ENCODE measurements at places on chromosomes 3 and 15.
A peak's percentile ranks its signal among the peaks of the same experiment; 100 is the strongest.

DNA sequence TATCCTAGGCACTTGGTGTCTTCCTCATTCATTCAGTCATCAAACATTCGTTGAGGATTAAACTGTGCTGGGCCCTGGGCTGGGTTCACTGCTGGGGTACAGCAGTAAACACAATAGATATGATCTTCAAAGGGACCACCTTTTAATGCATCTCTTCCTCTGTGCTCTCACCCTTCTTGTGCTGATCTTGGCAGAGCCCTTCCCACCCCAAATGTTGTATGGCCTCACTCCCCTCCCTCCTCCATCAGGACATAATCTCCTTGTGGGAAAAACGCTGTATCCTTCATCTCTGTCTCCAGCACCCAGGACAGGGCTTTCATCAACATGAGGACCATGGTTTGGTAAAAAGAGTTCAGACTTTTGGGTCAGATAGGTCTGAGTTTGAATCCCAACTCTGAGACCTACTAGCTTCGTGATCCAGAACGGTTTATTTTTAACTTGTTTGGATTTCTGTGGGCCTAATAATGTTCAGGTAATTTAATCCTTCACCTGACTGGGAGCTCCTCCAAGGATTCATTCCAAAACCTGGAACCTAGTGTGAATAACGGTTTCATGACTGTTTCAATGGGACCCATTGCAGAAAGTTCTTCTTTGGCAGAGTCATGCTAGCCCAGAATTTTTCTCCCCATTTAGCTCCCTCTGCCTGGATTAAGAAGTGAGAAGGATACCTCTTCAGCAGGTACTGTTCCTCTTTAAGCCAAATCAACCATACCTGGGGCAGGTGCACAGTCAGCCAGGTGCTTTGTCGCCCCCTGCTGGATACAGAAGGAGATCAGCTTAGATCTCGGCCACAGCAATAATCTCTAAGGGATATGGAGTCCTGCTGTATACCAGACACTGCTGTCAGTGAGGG lies 5.2 kb upstream of the WNT7A start:
- DNase-seq: peak; percentile 63

- no peak for DNase-seq
Observed at GRCh38 chr3:66441129-66441528, 59.7 kb downstream of the LRIG1 start.

DNA sequence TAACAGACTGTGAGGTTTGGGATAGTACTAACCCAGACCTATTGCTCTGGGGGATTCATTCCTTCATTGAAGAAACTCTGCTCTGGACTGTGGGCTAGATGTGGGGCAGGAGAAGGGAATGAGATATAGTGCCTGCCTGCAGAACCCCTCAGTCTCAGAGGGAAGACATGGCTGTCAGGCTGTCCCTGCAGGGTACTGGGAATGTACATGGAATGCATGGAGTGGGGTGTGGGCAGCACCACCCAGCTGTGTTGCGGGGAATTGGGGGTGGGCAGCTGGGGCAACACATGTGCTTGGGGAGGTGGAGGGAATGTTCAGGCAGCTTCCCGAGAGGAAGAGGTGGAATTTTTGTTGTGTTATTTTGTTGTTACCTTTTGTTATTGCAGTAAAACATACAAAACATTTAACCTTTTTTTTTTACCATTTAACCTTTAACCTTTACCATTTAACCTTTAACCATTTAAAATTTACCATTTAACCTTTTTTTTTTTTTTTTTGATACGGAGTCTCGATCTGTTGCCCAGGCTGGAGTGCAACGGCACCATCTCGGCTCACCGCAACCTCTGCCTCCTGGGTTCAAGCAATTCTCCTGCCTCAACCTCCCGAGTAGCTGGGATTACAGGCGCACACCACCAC lies 7.3 kb downstream of the PAQR5 start:
- no peak for DNase-seq

- DNase-seq: no peak
Observed at GRCh38 chr3:64190517-64191515, 34.5 kb downstream of the PRICKLE2 start.

DNA sequence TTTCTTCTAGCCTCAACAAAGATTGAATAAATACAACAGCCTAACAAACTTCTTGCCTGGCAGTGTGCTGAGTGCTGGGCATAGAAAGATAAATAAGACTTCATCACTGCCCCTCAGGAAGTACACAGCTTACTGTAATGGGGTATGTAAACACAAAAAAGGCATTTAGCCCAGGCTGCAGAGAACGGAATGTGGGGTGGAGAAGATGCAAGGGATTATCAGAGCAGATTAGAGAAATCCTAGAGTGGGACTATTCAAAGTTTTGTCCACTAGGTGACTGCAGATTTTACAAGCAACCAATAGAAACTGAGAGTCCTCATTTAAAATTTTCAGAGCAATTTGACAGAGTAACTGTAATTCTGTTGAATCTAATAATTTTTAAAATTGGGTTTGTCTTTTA lies 35.4 kb upstream of the TSC22D2 start:
- DNase-seq: no peak

DNA sequence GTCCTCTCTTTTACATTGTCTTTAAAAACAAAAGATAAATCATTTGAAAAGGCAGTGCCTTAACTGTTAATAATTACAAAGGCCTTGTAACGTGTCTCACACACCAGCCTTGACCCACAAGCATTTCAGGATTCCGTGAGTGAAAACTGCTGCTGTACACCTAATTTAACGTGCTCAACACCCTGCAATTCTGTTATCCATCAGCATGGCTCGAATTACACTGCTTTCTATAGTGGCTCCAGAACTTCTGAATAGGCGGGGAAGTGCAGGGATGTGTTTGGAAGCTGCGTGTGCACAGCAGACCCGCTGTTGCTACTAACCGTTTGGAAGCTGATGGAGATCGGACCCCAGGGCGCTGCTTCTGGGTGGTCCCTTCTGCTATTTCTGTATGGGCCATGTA lies 9.9 kb upstream of the ETFA start:
- DNase-seq: no peak

DNA sequence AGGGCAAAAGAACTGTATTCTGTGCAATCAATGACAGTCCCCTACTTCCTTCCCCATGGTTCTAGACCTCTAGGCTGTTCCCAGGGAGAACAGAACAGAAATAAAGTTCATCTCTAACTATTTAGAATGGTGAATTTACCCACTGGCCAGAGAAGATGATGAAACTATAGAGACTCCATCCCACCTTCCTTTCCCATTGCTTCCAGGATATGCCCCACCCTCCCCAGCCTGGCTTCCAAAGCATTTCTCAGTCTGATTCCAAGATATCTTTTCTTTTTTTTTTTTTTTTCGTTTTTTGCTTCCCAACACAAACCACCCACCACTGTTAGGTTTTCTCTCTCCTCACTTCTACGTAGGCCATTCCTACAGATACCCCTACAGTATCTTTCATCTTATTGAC lies 25.1 kb upstream of the SMAD3 start:
- DNase-seq: no peak

- DNase-seq: no peak
Observed at GRCh38 chr3:122313281-122313680, 11.8 kb upstream of the CSTA start.

GRCh38 chr3:159886050-159886449 lies 102.6 kb upstream of the IL12A start:
- no peak for DNase-seq

DNA sequence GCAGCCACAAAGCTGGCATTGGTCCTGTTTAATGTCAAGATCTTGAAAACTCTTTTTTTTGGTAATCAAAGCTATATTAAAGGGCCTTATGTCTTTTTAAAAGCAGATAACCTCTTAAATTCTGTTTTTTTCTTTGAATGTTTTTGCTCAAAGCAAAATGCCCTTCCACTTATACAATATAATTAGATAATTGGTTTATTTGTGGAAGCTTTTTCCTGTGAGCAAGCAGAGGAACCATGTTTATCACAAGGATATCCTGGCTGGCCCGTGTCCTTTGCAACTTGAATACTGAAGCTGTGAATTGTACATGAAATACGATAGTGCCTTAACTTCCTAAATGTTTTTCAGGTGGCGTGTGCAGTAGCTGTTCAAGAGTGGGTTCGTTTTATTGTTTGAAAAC lies 2.6 kb downstream of the ST3GAL6 start:
- DNase-seq: no peak

DNA sequence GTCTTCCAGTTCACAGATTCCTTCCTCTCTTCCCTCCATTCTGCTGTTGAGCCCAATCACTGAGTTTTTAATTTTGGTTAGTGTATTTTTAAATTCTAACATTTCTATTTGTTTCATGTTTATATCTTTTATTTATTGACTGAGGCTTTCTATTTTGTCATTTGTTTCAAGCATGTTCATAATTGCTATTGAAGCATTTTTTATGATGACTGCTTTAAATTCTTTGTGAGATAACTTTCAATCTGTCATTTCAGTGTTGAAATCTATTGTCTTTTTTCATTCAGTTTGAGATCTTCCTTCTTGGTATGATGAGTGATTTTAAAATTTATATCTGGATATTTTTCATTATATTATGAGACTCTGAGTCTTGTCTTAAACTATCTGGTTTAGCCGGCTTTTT lies 192.3 kb downstream of the RPLP1 start:
- DNase-seq: no peak

DNA sequence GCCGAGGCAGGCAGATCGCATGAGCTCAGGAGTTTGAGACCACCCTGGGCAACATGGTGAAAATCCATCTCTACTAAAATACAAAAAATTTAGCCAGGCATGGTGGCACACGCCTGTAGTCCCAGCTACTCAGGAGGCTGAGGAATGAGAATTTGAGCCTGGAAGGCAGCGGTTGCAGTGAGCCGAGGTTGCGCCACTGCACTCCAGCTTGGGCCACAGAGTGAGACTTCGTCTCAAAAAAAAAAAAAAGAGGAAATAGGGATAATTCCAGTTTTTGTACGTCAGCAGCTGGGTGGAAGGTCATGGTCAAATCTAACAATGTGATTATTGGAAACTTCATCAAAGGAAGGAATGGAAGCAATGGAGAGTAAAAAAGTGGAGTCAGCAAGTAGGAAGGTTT lies 3.1 kb downstream of the CMC1 start:
- no peak for DNase-seq

DNA sequence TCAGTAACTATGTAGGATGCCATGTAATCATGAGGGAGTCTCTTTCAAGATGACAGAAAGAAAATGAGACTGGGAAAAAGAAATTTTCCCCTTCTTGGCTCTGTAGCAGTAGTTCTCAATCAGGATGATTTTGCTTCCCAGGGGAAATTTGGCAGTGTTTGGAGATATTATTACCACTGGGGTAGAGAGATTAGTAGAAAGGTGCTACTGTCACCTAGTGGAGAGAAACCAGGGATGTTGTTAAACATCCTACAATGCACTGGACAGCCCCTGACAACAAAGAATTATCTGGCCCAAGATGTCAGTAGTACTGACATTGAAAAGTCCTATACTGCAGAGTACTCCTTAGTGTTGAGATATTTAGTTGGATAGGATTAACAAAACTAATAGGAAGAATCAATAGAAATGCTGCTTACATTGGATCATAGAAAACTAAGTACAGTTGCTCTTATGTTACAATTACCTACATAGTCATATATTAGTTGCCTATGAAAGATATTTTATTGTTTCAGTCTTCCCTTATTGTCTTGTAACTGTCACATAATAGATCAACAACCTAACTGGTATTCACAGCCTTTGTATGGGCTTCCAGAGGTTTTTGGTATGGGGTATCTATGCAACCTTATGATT lies 433.3 kb downstream of the RAP2B start:
- peak; percentile 3 for DNase-seq

- peak; percentile 8 for DNase-seq
Observed at GRCh38 chr3:39641274-39641673, 168.1 kb upstream of the MYRIP start.

DNA sequence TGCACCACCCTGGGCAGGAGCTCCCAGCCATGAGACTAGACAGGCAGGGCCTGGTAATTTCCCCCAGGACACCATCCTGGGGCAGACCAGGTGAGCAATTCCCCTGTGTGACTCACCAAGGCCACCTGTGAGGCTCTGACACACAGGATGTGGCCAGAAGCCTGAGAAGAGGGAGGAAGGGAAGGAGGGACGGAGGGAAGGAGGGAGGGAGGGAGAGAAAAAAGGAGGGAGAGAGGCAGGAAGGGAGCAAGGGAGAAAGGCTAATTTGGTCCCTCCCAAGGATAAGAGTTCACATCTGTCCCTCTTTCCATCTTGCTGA lies 25.9 kb downstream of the WNT7A start:
- DNase-seq: no peak

- peak; percentile 39 for DNase-seq
Observed at GRCh38 chr3:12139111-12139511, 19.6 kb downstream of the TIMP4 start.

- peak; percentile 80 for DNase-seq
Observed at GRCh38 chr15:60520825-60521368, 42.0 kb upstream of the ICE2 start.

GRCh38 chr3:168865022-168865551 lies 769.4 kb upstream of the GOLIM4 start:
- DNase-seq: no peak

- DNase-seq: no peak
Observed at GRCh38 chr15:42640109-42640508, 64.7 kb downstream of the STARD9 start.

GRCh38 chr3:4528819-4529600 lies 35.9 kb downstream of the ITPR1 start:
- no peak for DNase-seq

- no peak for DNase-seq
Observed at GRCh38 chr3:7062714-7063113, 201.8 kb downstream of the GRM7 start.

DNA sequence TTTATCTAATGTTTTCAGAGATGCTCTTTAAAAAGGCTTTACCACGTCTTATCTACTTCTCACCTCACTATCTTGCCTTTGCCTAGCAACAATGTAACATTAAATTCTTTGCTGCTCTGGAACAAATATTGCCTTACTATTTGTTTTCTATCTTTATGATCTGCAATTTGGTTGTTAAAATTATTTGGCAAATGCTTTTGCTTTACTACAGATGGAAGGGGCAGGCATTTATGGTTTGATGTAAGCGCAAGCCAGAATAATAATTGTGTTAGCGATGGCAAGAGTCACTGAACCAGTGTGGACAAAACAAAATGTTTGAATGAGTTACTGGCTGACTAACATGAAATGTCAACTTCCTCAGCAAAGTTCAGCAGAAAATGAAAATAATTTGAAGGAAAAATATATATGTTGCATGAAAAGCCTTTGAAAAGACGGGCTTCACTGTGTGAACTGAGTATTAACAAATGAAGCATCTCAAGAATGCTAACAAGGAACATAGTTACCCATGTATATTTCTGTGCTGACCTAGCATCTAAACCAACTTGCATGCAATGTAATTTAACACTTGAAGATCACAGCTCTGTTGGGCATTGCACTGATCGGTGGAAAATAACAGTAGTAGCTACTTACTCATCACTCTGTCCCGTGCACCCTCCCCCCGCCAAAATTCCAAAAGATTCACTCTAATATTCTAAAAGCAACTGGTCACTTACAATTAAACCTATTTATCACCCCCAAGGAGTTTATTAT lies 454.0 kb upstream of the ARHGEF26 start:
- no peak for DNase-seq

All from activated CD4-positive, alpha-beta T cell treated with anti-CD3 and anti-CD28 coated beads, Interleukin-2, amount 50 U/mL, for 16 hours (primary cell).